ENCODE measurements at places on chromosomes 5 and 9.

GRCh38 chr9:91038483-91039124, 237.0 kb downstream of the SYK start:
- no peaks in the 10 kb centered on the region for H3K27me3 ChIP-seq
- H3K4me1 ChIP-seq = peaks cover 7% of the 10 kb centered on the region
- H3K4me3 ChIP-seq = no peak overlapping the region
- H3K27ac ChIP-seq = peak overlapping the region; percentile 77
- DNase-seq = peak; percentile 30
- no peaks in the 10 kb centered on the region for H3K36me3 ChIP-seq

DNA sequence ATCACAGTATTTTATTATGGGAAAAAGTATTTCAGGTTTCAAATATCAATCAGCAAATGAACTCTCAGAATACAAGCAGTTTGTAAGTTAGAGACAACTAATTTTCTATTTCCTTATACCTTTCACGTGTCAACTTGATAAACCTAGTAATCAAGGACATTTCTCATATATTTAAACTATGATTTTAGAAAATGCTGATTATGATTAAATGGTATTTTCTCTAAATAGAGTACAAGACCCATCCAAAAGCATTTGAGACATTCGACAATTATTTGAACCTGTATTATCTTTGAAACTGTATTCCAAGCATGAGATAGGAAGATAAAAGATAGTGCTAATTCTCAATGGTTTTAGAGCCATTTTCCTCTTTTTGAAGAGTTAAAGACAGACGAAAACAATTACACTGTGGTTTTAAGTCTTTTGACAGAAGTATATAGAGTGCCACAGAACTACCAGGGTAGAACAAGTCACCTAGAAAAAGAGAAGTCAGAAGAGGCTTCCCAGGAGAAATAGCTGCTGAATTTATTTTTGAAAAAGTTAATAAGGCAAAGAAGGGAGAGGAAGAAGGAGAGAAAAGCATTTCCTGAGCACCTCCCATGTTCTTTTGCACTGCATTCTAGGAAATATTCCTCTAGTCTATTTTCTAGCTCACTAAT, 5.6 kb downstream of the MEIKIN start:
- no peak for DNase-seq
- H3K4me1 ChIP-seq = no peaks in the 10 kb centered on the region
- H3K27me3 ChIP-seq = no peaks in the 10 kb centered on the region
- H3K4me3 ChIP-seq = no peak overlapping the region

GRCh38 chr9:115254287-115255180, 136.6 kb upstream of the TNC start:
- H3K4me1 ChIP-seq = no peaks in the 10 kb centered on the region
- H3K27ac ChIP-seq = no peak overlapping the region
- no peaks in the 10 kb centered on the region for H3K36me3 ChIP-seq
- H3K4me3 ChIP-seq = no peak overlapping the region
- H3K27me3 ChIP-seq = no peaks in the 10 kb centered on the region
- no peak for DNase-seq

DNA sequence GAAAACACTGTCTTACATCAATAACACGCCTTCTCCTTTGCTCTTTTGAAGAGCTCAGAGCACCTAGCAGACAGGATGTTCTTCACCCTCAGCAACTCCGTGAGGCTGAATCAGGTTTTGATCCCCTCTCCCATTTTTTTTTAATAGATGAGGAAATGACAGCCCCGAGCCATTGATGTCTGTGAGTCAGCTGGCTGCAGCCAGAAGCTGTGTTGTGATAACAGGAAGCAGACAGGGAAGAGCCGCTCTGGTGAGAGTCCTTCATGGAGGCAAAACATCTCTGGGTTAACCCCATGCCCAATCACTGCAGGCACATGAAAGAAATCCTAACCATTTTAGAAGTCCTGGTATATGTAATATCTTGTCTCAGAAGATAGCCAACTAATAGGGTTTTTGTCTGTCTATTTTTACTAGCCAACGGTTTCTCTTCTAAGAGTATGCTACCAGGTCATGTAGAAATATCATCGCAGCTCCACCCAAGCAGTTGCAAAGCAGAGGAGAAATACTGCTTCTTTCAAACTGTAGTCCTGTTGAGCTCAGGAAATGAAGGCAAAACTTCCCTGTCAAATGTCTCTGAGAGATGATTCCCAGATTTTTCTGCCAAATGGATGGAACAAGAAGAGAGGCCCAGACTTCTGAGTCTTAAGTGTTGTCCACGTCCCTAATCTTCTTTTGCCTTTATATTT, 568.9 kb downstream of the CCDC171 start:
- no peaks in the 10 kb centered on the region for H3K4me1 ChIP-seq
- no peak overlapping the region for H3K4me3 ChIP-seq
- no peak for DNase-seq
- no peaks in the 10 kb centered on the region for H3K27me3 ChIP-seq
- H3K36me3 ChIP-seq = no peaks in the 10 kb centered on the region
- no peak overlapping the region for H3K27ac ChIP-seq

- H3K27ac ChIP-seq = no peak overlapping the region
- no peak for DNase-seq
Observed at GRCh38 chr5:180472269-180472668, 21.9 kb upstream of the CNOT6 start.

DNA sequence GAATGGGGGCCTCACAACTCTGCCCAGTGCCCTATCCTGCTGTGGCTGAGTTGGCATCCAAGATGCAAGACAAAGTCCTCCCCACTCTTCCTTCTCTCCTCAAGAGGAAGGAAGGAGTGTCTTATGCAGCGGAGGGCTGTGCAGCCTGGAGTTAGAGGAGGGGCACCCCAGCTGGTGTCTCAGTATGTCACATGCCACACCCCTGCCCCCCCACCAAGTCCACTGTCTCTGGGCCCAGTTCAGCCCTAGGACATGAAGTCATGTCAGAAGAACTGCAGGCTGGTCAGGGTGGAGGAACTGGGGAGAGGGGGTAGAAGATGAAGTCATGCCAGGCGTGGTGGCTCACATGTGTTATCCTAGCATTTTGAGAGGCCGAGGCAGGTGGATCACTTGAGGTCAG, 28.0 kb upstream of the SLC28A3 start:
- peaks cover 6% of the 10 kb centered on the region for H3K4me1 ChIP-seq
- DNase-seq = no peak
- no peak overlapping the region for H3K4me3 ChIP-seq
- H3K27ac ChIP-seq = no peak overlapping the region
- no peaks in the 10 kb centered on the region for H3K36me3 ChIP-seq
- no peaks in the 10 kb centered on the region for H3K27me3 ChIP-seq

GRCh38 chr5:3007577-3007976, 256.1 kb upstream of the IRX2 start:
- no peak for DNase-seq
- H3K27me3 ChIP-seq = no peaks in the 10 kb centered on the region
- H3K27ac ChIP-seq = no peak overlapping the region
- no peaks in the 10 kb centered on the region for H3K36me3 ChIP-seq
- no peaks in the 10 kb centered on the region for H3K4me1 ChIP-seq

- no peak for DNase-seq
- no peaks in the 10 kb centered on the region for H3K27me3 ChIP-seq
- no peaks in the 10 kb centered on the region for H3K4me1 ChIP-seq
- no peaks in the 10 kb centered on the region for H3K36me3 ChIP-seq
- H3K4me3 ChIP-seq = no peak overlapping the region
Observed at GRCh38 chr5:912280-913091, 19.8 kb downstream of the TRIP13 start.

- H3K4me1 ChIP-seq = peaks cover 15% of the 10 kb centered on the region
- no peak for DNase-seq
- H3K36me3 ChIP-seq = no peaks in the 10 kb centered on the region
- H3K27me3 ChIP-seq = no peaks in the 10 kb centered on the region
- H3K4me3 ChIP-seq = no peak overlapping the region
Observed at GRCh38 chr5:150589862-150590601, 50.4 kb upstream of the SYNPO start.

DNA sequence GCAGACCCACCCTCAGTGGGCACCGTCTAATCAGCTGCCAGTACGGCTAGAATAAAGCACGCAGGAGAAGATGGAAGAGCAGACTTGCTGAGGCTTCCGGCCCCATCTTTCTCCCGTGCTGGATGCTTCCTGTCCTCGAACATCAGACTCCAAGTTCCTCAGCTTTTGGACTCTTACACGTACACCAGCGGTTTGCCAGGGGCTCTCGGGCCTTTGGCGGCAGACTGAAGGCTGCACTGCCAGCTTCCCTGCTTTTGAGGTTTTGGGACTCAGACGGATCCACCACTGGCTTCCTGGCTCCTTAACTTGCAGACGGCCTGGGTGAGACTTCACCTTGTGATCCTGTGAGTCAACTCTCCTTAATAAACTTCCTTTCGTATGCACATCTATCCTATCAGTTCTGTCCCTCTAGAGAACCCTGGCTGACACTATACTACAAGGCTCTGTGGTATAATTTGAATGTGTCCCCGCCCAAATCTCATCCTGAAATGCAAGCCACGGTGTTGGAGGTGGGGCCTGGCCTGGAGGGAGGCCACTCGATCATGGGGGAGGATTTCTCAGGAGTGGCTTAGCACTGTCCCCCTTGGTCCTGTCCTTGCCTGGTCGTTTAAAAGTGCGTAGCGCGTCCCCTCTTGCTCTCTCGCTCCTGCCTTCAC, 31.1 kb upstream of the NRARP start:
- H3K27ac ChIP-seq = no peak overlapping the region
- no peaks in the 10 kb centered on the region for H3K36me3 ChIP-seq
- no peaks in the 10 kb centered on the region for H3K27me3 ChIP-seq
- H3K4me1 ChIP-seq = no peaks in the 10 kb centered on the region
- no peak overlapping the region for H3K4me3 ChIP-seq

DNA sequence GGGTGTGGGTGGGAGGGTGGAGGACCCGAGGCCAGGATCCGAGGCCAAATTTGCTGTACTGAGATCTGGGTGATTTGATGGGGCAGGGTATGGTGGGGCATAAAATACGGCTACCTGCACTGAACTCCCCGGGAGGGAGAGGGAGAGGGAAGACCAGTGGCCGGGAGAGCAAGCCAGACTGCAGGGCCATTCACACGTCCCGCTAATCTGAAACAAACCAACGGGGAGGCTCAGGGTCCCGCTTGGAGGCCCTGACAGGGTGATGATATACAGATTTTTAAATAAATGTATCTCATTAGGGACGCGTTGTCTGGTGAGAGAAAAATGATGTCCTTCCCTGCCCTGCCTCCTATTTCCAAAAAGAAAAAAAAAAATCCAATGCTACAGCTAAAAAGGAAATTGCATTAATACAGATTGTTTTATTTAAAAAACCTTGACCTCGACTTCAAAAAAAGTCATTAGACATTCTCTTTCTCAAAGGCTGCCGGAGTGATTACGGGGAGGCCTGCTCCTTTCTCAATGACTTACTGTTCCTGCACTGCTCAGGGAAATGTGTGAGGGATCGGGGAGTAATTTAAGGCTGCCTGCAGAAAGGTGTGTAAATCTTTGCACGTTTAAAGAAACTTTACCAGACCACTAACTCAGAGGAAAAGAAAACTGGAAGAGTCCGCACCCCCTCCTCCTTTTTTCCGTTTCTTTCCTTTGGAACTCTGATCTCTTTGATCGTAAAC, 11.5 kb upstream of the PRRX2 start:
- H3K4me1 ChIP-seq = no peaks in the 10 kb centered on the region
- no peak for DNase-seq
- no peak overlapping the region for H3K4me3 ChIP-seq
- no peaks in the 10 kb centered on the region for H3K36me3 ChIP-seq

DNA sequence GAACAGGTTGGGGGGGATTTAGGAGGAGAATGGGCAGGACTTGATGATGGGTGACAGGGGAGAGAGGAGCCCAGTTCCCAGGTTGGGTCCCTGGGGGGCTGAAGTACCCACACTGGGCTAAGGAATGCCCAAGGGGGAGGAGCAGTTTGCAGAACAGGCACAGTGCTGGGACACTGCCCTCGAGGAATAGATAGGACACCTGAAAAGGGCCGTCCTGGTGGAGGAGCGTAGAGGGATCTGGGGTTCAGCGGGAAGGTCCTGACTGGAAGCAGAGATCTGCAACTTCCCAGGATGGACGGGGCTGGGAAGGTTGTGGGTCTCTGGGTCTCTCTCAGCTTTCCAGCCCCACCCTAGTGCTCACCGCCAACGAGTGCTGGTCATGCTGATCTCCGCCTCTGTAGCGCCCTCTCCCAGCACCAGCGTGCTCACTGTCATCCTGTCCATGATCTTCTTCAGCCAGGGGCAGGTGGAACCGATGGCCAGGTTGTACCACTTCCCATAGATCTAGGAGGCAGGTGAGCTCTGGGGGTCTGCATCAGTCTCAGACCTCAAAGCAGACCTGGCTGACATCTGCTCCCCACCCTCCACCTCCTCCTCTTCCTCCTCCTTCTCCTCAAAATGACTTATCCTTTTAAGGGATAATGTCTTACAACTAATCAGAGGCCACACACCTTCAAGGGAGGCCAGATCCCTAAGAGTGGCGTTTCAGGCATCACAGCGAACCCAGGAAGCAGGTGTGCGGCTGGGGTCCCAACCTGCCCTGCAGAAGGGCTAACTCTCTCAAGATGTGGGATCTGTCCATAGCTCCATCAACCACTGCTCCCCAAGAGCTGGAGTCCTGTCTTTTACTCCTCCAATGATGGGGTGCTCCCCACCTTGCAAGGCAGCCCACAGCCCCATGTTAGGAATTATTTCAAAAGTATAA, 1.6 kb downstream of the AMBP start:
- peaks cover 64% of the 10 kb centered on the region for H3K4me1 ChIP-seq
- no peak for DNase-seq
- H3K27me3 ChIP-seq = no peaks in the 10 kb centered on the region

DNA sequence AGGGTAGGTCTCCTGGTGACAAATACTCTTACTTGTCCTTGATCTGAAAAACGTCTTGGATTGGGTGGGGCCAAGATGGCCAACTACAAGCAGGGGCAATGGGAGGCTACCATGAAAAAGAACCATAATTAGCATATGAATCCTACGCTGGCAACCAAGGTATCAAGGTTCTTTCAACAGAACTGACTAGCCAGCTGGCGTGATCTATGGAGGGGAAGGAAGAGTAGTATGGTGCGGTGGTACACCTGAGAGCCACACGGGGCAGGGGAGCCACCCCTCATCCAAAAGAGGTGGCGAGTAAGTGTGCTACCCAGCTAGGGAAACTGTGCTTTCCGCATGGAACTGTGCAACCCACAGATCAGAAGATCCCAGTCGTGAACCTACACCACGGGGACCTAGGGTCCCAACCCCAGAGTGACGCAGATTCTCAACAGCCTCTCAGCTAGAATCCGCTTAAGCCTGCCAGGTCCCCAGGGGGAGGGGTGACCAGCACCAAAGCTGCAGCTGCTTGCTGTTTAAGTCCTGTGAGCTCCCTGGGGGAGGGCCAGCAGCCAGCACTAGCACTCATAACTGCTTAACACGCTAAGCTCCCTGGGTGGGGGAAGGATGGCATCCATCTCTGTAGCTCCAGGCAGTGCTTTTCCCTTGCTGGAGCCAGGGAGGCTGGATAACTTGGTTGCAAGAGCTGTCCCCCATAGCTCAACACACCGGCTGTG, 334.8 kb downstream of the FBXL17 start:
- no peaks in the 10 kb centered on the region for H3K36me3 ChIP-seq
- H3K4me1 ChIP-seq = no peaks in the 10 kb centered on the region
- DNase-seq = no peak
- H3K27me3 ChIP-seq = no peaks in the 10 kb centered on the region

DNA sequence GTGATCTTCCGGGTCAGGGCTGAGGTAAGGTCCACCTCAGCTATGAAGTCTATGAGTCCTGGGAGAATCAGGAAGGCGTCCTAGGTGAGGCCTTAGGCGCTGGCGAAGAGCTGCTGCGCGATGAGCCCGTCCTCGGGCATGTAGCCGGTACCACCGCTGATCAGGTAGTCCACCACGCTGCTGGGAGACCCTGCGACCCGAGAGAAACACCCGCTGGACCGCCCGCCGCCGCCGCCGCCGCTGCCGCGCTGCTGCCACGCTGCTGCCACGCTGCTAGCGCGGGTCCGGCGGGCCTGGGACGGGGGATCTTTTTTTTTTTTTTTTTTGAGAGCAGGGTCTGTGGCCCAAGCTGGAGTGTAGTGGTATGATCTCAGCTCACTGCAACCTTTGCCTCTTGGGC, 8.0 kb upstream of the DCAF12 start:
- H3K27me3 ChIP-seq = no peaks in the 10 kb centered on the region
- DNase-seq = no peak
- no peaks in the 10 kb centered on the region for H3K36me3 ChIP-seq
- no peaks in the 10 kb centered on the region for H3K4me1 ChIP-seq
- H3K27ac ChIP-seq = no peak overlapping the region
- H3K4me3 ChIP-seq = no peak overlapping the region
